ENCODE measurements at places on chromosomes 7 and 10.

- peak; percentile 55 for DNase-seq
Observed at GRCh38 chr7:46153951-46154787, 233.1 kb upstream of the IGFBP3 start.

DNA sequence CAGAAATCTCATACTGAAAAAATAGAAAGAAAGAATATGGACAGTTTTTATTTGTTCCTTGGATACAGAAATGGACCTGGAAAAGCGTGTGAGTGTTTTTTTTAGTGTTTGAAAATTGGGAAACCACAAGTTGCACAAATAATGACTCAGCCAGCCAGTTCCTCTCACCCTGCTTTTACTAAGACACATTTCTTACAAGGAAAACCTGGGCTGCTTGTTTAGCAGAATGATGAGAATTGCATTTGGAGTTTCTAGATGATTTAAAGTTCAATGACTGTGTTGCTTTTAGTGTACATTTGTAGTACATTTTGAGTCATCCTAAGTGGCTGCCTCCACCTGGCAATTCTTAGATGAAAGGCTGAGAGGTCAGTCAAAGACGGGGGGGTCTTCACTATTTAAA is 218.7 kb downstream of the ABCA13 start:
- DNase-seq = no peak

DNA sequence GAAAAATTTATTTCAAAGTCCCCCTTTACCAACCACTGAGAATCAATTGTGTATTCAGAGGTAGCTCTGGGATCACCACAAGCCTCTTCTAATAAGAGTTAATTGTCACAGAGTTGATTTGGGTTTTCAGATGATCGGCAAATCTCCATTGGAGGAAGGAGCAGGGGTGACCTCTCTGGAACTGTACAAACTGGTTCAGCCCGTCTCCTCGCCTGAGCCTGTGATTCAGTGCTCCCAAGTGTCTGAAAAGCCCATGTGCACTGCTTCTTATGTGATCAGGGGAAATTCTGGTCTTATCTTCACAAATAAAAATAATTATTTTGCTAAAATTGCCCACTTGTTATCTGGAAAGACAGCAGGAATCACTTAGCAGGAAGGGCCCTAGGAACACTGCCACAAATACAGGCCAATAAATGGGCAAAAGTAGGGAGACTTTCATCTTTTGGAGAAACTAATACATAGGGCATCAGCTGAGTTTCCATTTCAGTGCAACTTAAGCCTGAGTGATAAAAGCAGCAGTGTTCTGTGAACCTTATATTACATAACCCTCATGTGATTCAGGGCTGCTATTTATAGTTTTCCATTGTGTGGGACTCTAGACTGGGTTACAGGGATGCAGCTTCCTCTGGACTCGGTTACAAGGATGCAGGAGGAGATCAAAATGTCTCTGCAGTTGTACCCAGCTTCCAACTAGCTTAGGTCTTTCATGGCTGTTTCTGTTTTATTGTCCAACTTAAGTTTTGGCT is 32.3 kb downstream of the CDK1 start:
- DNase-seq = no peak

GRCh38 chr10:89555688-89556445 is 20.5 kb upstream of the SLC16A12 start:
- DNase-seq = no peak

DNA sequence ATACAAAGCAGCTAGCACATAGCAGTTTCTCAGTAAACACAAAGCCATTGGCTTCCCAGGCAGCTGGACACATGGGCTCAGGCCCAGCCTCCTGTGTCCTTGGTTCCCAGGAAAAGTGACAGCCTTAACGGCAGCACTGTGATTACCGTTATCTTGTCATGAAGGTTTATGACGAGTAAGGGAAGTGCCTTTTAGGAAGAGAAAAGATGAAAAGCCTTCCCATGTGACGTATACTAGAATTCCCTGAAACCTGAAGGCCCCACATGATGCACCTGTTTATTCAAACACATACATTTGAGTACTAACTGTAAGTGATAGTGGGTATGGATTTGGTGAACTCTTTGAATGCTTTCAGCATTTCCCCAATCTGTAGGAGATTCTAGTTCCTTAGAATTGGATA is 244.2 kb downstream of the DPP6 start:
- no peak for DNase-seq

DNA sequence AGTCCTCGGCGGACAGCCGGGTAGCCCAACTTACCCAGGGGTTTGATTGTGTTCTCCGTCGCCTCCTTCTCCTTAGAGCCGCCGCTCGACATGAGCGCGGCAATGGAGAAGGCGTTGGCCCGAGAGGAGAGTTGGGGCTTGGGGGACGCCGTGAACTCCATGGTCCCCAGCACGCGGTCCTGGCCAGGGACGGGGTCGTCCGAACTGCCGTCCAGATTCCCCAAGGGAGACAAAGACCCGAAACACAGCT is 515 bp downstream of the TBX20 start:
- DNase-seq = no peak

DNA sequence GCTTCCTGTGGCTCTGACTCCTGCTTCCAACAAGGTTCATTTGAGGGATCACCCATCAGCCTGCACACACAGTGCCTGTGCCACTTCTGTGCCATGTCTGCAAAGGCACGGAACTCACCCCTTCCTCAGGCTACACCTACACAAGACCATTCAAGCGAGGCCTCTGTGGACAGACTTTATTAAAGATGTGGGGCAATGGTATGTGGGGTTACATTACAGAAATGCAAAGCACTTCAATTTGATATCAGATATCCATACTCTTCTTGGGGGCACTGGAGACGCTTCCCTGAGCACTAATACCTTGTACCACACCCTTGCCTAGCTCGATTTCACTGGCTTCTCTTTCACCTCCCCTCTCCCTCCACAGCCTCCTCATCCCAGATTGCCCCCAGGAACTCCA is 84.4 kb upstream of the FGL2 start:
- no peak for DNase-seq

DNA sequence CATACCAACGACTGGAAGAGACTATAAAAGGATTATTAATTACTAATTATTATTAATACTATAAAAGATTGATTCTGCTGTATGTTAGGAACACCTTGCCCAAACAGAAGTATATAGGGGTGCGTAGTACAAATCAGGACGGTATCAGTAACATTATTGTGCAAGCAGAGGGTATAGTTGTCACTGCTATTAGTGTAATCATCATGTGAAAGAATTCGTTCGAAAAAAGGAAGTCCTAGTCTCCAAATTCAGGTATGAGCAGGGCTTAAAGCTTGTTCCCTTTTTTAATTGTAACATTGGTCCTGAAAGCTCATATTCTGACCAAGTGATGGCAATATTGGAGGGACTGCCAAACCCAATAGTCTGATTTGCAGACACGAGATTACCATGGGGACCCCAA is 81.8 kb downstream of the THSD7A start:
- DNase-seq = no peak

GRCh38 chr10:89297791-89298190 is 4.1 kb upstream of the IFIT2 start:
- no peak for DNase-seq
